Activated CD8-positive, alpha-beta memory T cell treated with anti-CD3 and anti-CD28 coated beads for 48 hours (primary cell): ENCODE measurements at places on chromosomes 12 and 14.

DNA sequence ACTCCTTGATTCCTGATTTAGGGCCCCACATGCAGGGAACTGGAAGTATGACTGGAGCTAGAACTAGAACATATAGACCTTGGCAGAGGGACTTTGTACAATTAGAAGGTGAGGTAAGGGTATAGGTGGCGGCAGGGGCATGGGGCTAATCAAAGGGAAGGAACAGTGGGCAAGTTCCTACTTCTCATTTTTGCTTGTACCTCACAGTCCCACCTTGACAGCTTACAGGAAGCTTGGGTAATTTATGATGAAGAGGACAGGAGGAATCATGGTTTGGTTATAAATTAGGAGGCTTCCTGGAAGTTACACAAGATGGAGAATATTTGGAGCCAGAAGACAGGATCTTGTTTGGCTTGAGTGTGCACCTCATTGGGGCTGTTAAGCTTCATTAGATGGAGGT, 33.4 kb downstream of the SUSD6 start:
- no peak for DNase-seq

GRCh38 chr14:61388976-61389576, 67.7 kb downstream of the PRKCH start:
- DNase-seq: no peak

DNA sequence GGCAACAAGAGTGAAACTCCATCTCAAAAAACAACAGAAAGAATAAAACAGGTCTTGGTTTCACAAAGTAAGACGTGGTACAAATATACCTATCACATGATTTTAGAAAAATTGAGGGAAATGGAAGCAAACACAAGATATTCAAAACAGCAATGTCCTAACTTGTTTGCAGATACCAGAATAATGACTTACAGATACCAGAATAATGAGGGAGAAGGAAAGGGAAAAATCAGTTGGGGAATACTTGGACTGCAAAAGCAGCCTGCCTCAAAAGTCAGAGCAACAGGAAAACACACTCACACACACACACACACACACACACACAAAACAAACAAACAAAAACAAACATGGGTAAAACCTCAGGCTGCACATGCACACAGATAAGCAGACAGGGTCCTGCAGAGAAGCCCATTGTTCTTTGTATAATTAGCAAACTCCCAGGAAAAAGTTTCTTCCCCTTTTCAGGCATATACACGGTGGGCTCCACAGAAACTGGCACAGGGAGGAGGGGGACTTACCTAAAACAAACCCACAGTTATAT, 65.7 kb upstream of the CAPRIN2 start:
- no peak for DNase-seq

GRCh38 chr14:22850944-22851764, 14.8 kb downstream of the MMP14 start:
- peak; percentile 18 for DNase-seq

DNA sequence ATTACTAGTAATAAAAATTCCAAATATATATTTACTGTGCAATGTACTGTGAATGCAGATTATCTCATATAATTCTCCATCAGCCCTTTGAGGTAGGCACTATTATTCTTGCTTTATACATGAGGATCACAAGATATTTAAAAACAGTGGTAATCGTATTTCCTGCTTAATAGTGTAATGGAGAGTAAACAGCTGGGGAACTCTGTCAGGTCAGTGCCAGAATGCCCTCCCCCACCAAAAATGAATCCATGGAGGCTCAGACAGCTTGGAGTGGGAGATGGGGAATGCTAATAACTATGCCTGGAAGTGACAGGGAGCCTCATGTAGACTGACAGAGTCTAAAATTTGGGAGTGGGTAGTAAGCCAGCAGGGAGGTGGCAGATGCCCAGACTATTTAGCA, 153.6 kb downstream of the PAH start:
- no peak for DNase-seq

- no peak for DNase-seq
Measured at GRCh38 chr14:60931218-60931617, 49.7 kb downstream of the TRMT5 start.

DNA sequence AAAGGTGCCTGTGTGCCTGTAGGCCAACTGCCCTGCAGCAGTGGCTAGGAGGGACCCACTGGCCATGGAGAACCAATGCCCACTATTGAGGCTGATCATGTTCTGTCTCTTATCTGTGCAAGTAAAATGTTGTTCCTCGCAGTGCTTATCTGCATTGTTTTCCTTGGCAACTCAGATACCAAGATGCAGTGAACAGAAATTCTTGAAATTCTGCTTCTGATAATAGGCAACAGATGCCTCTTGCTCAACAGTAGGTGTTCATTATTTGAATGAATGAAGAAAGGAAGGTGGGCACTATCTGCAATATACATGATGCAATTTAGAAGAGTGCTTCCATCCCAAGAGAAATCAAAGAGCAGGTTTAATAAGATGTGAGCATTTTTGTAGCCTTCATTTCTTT, 232.2 kb downstream of the NUAK1 start:
- DNase-seq: no peak

GRCh38 chr14:103696466-103697071, 18.7 kb downstream of the XRCC3 start:
- DNase-seq: no peak

DNA sequence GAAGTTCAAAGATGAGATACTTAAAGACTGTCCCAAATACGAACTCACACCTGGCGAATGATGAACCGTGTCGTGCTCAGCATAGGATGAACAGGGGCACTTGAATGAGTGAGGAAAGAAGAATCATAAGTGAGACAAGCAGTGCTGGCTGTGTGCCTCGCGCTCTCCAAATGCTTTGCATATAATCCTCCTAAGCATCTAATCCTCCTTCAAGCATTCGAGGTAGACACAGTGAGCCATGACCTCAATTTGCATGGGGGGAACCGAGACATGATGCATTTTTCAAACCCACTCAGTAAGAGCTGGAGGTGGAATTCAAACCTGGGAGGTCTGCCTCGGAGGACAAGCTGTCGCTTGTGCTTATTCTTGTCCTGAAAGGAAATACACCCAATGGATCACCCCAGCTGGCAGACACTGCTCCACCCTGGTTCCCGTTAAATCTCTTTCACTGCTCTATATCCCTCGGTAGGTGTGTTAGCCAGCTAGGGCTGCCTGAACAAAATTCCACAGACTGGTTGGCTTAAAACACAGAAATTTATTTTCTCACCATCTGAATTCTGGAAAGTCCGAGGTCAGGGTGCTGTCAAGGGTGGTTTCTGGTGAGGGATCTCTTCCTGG, 274.0 kb downstream of the SLC15A4 start:
- DNase-seq: no peak

GRCh38 chr12:91074154-91074709, 16.4 kb upstream of the KERA start:
- DNase-seq: no peak

DNA sequence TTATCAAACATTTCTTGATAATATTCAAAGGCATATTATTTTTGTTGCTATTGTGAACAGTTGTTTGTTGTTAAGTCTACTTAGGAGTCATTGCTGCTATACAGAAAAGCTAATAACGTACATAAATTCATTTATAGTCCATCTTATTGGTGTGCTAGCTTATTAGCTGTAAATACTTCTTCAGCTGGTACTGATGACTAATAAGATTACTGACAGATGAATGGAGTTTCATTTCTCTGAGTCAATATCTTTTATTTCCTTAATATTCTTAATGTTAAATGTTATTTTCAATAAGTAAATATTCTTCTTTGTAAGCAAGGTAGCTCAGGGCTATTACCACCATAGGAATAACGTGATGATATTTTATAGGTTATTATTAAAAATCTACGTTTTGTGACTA, 139.4 kb upstream of the SLCO1C1 start:
- DNase-seq: no peak

- peak; percentile 21 for DNase-seq
Measured at GRCh38 chr12:53098354-53098981, 1.0 kb downstream of the IGFBP6 start.

- no peak for DNase-seq
Measured at GRCh38 chr14:68399971-68400370, 392.9 kb downstream of the ZFP36L1 start.

DNA sequence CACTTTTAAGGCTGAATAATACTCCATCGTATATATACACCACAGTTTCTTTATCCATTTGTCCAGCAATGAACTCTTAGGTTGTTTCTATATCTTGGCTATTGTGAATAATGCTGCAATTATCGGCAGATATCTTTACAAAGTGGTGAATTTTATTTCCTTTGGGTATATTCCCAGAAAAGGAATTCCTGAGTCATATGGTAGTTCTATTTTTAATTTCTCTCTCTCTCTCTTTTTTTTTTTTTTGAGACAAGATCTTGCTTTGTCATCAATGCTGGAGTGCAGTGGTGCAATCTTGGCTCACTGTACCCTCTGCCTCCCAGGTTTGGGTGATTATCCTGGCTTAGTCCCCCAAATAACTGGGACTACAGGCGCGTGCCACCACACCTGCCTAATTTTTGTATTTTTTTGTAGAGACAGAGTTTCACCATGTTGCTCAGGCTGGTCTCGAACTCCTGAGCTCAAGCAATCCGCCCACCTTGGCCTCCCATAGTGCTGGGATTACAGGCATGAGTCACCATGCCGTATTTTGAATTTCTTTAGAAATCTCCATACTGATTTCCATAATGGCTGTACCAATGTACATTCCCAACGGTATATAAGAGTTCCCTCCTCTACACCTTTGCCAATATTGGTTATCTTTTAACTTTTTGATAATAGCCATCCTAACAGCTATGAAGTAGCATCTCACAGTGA, 98.4 kb downstream of the EFCAB11 start:
- no peak for DNase-seq

DNA sequence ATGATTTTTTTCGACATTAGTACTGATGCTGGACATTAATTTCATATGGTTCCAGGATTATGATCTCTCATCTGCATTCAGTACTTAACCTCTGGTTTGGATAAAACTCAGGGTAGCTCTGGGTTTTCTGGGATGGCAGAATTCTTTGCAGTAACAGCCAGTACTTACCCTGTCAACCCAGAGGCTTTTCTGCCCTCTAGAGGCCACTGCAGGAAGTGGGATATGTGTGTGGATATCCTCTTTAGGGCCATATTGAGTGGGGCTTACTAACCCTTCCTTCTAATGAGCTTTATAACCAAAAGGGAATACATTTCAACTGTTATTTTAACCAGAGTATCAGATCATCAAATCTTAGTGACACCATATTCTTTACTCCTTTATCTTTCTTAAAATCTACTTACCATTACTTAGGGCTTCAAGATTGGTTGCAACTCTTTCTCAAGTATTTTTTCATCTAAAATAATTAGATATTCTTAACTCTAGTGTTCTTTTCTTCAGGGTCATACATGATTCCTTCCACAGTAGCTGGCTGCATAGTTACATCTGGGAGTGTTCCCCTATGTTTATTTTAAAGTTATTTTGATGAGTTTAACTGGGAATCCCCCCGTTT, 488.0 kb upstream of the STXBP6 start:
- no peak for DNase-seq

DNA sequence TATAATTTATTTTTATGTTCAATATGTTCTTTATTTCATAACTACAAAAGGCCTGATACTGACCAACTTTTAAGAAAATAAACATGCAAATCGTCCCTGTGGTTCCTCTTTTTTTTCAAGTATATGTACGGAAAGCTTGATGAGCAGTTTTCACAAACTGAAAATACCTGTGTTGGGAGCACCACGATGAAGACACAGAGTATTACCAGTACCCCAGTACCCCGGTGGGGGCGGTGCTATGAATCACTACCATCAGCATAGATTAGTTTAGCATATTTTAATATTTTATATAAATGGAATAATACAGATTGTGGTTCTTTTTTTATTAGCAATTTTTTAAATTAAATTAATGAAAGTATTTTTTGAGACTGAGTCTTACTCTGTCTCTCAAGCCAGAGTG, 7.0 kb downstream of the B4GALNT3 start:
- DNase-seq: no peak

GRCh38 chr12:3274664-3275063, 197.5 kb downstream of the TSPAN9 start:
- DNase-seq: no peak

DNA sequence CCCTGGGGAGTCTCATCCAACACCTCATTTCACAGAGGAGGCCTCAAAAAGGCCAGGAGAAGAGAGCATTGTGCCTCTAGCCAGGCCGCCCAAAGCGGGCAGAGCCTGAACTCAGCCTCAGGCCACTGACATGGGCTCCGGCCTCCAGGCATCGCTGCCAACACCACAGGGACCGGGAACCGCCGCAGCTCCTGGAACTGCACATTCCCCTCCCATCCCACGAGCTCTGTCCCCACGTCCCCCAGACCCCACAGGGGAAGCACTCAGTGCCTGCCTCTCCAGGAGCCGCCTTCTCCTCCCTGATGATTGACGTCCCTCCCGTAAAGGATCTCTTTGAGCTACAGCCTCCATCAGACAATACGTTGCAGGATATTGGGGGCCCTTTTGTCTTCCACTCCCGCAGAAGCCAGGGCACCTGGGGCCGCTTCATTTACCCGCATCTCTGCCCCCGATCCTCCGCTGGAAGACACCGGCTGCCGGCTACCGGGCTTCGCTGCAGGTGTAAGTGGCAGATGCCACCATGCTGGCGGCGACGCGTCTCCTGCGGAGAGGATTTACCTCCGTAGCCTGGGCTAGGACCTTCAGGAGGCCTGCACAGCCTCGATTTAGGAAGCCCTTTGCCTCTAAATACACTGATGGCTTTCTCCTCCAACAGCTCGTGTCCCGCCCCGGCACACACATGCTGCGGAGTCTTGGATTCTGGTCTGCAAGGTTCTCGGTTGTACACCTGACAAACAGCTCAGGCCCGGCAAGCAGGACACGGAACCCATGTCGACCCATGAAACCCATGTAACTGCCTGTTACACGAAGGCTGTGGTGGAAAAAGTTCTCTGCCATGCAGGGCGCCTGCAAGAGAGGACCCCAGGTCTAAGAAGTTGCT, 104.8 kb downstream of the RIMBP2 start:
- DNase-seq: no peak

- no peak for DNase-seq
Measured at GRCh38 chr12:57237932-57238853, 8.7 kb downstream of the SHMT2 start.

DNA sequence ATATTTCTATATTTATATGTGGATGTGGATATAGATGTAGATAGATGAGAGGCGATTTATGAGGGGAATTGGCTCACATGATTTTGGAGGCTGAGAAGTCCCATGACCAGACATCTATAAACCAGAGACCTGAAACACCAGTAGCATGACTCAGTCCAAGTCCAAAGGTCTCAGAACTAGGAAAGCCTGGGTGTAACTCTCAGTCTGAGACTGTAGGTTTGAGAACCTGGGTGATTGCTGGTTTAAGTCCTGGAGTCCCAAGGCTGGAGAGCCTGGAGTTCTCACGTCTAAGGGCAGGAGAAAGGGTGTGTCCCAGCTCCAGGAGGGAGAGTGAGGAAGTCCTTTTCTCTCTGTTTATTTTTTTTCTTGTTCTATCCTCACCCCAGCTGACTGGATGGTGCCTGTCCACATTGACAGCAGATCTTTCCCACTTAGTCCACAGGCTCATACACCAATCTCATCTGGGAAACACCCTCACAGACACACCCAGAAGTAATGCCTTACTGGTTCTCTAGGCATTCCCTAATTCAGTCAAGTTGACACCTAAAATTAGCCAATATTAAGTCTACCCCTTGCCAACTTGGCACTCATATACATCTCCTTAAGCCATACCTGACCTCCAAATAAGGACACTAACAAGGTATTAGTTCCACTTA, 45.4 kb downstream of the EMP1 start:
- no peak for DNase-seq
